ENCODE measurements at places on chromosomes 4 and X.

GRCh38 chrX:107831071-107831730 is 5.5 kb downstream of the MID2 start:
- no peak for DNase-seq

GRCh38 chrX:3006495-3006894 is at the start of gene ARSH:
TSS of gene ARSH (plus strand) at chrX:3006546. CDS start at chrX:3006613, 67 bp downstream.
- no peak for DNase-seq

DNA sequence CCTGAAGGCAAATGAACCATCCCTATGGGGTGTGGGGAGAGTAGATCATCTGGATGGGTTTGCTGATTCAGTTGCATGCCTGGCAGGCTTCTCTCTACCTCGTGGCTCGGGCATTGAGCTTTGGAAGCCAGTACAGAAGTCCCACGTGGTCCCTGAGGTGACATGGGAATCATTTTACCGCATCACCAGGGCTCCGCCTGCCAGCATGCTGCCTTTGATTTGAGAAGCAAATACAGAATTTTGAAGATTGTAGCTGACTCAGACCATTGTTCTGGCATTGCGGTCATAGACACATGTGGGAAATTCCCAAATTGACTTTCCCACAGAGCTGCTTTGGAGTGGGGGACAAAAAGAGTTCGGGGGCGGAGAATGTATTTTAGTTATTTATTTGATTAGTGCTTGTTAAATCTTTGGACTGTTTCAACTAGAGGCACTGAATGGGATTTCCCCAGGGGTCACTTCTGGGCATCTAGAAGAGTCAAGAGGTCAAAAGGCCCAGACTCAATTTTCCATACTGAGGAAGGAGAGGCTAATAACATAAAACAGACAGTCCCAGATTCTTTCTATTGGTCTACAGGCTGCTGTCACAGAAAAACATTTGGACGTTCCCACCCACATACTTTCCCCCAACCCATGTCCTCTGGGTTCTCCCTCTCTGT is 79.3 kb downstream of the NHSL2 start:
- no peak for DNase-seq

GRCh38 chr4:85756938-85757337 is 282.0 kb downstream of the ARHGAP24 start:
- DNase-seq, result no peak

DNA sequence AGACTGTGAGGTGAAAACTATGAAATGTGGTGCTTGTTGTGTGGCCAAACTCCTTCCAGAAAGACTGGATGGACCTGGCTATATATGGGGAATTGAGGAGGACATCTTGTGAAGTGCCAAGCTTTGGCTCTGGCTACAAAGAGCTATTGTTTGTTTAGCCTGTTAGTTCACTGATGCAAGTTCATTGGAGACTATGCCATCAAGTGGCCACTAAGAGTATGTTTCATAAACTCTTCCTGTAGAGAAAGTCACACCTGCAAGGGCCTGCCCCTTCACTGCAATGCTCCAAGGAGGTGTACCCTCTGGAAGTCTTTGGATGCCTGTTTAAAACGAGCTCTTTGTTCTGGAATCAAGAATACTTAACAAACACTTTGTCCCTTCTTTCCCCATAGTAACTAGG is 382.0 kb downstream of the GABRG1 start:
- DNase-seq, result no peak

- DNase-seq, result no peak
Observed at GRCh38 chr4:103018391-103019307, 856 bp downstream of the SLC9B1 start.

- no peak for DNase-seq
Observed at GRCh38 chr4:169870507-169870906, 112.8 kb upstream of the HPF1 start.

GRCh38 chrX:542179-542578 is 88.4 kb upstream of the SHOX start:
- DNase-seq, result no peak

DNA sequence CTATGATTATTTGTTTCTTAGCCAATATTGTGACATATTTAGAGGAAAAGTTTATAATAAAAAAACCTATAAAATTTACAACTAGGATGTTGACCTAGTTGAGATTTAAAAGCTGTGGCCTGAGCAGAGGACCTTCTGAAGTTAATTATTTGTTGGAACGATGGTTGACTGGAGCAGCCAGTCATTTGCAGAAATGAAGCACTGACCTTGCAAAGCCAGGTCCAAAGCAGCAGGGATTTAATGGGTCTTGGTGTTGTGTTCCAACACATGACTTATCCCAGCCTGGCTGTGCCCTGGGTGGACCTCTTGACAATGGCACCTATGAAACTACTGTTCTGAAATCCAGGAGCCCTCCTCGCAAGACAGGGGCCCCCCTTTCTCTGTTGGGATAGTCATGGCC is 235.2 kb downstream of the FRAS1 start:
- DNase-seq, result no peak
